ENCODE measurements at places on chromosomes 3 and 15.

DNA sequence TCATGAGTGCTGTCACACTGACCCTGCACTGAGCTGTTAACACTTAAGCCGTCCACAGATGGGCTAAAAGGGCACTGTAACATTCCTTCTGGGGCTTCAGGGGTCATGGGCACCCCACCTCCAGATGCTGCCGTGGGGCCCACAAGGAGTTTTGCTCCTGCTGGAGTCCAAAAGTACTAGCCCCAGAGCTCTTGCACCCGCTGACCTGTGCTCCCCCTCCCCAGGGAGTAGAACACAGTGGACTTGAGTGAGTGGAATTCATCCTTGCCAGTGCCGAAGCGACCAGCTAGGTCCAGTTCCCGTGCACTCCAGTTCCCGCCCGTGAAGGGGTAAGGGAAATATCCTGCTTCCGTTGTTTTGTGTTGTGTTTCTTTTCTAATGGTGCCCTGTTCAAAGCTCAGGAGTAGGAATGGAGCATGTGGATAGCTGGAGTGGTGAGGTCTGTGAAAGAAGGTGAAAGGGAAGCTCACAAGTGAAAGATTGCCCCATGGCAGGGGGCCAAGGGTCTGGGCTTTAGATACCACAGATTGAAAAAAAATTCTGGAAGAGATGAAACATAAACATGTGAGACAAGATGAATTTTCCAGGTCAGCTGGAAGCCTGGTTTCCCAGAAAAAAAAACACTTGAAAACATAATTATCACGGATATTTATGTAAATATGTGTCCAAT is 36.6 kb downstream of the SLCO2A1 start:
- no peak for DNase-seq

DNA sequence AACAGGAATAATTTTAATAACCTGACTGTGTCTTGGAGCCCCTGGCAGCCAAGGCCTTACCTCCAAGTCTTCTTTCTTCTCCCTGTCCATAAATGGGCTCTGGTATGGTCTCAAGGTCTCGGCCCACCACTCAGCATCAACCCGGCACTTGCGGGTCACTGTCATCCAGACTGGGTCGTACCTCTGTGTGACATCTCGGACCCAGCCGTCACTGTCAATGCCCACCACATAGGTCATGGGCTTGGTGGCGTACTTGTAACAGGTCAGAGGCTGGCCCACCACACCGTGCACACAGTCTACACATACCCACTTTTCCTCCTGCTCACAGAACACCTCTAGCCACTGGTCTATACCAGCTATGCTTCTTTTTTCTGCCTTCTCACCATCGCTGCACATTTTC is 20.4 kb downstream of the XPC start:
- no peak for DNase-seq

DNA sequence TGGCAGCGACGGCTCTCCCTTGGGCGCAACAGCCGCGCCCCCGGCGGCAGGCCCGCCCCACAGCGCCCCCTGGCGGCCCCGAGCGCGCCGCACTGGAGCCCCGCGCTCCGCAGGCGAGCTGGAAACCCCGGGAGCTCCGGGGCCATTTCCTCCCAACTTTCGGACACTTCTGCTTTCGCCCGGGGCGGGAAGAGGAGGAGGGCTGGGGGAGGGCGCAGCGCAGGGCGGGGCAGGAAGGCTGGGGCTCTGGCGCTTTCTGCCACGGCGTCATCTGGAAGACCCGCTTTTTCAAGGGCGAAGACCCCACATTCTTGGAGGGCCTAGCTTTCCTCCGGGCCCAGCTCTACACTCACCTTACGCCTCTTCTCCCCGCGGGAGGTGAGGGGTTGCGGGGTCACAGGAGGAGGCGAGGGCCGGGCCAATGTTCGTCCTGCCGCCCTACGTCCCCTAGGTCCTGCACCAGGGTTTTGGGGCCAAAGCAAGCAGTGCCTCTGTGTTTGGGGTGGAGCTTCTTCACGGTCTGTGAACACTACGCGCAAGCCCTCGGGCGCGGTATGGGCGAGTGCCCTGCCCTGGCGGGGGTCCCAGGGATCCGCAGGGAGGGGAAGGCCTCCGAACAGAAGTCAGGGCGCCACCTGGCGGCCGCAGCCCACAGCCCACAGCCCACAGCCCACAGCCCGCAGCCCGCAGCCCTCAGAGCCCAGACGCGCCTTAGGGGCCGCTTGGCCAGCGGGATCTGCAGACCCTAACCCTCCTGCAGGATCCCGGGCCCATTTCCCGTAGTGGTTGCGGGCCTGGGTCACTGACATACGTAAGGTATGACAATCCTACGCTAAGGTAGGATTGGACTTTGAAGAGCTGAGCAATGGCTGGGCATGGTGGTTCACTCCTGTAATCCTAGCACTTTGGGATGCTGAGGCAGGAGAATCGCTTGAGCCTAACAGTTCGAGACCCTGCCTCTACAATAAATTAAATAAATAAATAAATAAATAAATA is 31.1 kb downstream of the FOXL2 start:
- DNase-seq, result peak; percentile 72

DNA sequence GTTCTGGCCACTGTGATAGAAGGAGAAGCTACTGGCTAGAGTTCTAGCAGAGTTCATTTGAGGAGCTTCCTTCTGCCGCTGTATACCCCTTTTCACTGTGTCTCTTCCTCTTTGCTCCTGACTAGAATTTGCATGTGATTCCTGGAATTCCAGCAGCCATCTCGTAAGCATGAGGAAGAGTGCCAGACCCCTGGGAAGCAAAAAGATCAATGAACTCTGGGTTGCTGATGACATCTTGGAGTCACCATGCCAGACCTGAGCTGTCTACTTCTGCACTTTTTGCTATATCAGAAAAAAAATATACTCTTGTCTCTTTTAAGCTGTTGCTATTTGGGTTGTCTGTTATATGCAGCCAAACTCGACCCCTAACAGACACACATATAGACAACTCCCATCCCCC is 3.7 kb upstream of the ADAMTS17 start:
- DNase-seq, result no peak

DNA sequence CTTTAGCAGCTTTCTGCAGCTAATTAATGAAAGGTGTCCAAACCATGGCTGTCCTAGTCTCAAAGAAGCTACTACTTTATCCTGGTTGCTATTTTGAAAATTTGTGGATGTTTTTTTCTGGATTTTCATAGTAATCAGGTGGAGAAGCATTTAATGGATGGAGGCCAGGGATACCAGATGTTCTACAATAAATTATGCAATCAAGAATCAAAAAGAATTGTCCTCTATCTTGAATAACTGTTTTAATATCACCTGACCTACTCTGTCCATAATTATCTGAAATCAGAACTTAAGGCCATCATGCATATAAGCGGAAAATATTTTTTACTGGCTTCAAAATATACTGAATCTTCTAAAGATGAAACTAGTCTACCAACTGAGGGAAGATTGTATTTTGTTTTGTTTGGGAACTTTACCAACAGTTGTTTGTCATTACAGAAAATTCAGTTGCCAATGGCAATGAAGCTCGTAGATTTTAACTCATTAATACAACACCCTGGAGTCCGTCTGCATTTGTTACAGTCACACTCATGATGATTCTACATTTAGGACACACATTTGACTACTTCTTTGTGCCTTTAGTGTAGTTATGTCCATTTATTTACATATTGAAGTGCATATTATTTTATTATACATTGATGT is 762.3 kb upstream of the GRM7 start:
- no peak for DNase-seq

DNA sequence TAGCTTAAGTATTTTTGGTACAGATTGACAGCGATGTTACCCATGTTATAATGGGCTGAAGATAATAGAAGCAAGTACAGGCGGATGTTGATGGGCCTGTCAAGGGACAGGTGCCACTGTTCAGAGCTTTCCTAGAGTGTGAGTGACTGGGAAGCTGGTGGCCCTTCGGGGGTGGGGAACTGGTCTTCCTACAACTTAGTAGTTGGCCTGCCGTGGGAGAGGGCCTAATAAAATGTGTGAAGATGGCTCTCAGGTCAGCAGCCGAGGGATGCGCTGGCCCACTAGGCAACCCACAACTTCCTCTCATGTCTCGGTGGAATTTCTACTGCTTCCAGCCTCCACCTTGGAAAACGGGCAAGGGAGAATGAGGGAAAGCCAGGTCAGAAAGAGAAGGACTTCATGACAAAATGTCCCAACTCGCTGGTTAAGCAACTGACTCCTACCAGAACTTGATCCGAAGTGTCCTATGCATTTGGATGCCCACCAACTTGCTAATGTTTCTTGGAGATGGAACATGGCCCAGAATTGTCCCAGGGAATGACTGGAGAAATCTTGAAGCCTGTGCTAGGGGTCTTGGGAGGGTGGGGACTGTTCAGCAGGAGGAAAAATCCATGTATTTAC is 1.4 kb downstream of the GYG1 start:
- no peak for DNase-seq

GRCh38 chr3:117691526-117691925 is 981.9 kb downstream of the TUSC7 start:
- no peak for DNase-seq

- DNase-seq, result no peak
Observed at GRCh38 chr15:57589281-57589680, 2.4 kb upstream of the MYZAP start.

DNA sequence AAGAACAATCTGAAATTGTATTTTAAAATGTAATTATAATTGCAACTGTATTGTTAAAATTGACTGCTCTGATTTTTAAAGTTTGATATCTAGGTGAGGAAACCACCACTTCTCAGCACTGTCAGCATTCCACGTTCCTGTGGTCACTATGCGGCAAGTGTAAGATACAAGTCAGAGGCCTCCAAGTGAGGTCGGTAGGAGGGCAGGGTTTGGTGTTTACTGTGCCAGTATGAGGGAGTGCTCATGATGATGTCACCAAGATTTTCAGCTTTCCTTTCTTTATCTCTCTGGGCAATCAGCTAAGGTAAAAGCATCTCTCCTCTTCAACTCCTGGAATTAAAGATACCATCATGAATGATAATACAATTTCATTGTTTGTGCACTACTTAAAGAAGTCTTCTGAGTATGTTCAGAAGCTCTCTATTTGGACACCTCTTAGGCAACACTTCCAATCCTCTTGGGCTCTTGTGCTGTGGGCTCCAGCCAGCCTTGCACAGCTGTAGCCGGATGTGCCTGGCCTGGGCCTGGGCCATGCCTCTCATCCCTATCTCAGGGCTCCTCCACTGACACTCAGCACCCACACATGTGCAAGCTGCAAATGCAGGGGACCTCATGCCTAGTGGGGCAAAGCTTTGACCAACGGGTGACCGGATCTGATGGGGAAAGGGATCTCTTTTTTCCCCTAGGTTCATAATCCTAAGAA is 42.9 kb downstream of the CCR3 start:
- no peak for DNase-seq

DNA sequence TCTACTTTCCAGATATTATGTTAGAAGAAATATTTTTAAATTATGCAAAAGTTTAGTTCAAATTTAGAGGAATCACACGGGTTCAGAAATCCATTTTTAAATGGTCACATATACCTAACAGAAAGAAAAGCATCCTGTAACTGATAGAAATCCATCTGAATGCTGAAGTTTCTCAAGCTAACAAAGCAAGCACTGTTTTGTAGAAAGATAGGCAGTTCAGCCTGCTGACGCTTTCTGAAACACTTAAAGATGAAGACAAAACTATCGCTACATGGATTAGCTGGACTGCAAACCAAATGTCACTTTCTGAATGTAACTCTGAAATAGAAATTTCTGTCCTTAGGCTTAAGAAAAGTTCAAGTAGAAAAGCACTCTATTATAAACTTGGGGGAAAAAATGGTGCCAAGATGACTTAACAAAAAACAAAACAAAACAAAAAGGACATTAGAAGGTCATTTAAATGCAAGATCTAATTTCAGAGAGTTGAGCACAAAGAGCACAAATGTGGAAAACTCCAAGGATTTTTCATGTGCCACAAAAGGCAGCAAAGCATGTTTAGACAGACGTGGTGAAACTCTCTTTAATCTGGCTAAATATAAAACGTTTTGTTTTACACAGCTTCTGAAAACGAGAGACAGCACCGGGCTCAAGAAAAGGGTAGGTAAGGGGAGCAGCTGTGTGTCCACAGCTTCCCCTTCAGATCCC is 1.2 kb downstream of the PLOD2 start:
- no peak for DNase-seq

- DNase-seq, result no peak
Observed at GRCh38 chr3:139676632-139677387, 962 bp downstream of the NMNAT3 start.

All from stimulated activated CD4-positive, alpha-beta T cell treated with anti-CD3 and anti-CD28 coated beads, Interleukin-1b, Interleukin-23, amount 100 ng/mL, for 24 hours (primary cell).